Subcutaneous preadipocyte (primary cell): ENCODE measurements at places on chromosomes 1 and 21. TPM values are rescaled to one million over a fixed set of nuclear protein-coding genes. Genes with fewer than 3 reads are reported as not detected.

CR1 gene
- not detected in 2 replicates for total RNA-seq

AKR7A3 gene
- 0.73 and 1.4 TPM in 2 replicates for total RNA-seq

FMOD gene
- total RNA-seq = 0.59 and 3.3 TPM in 2 replicates

BSND gene
- not detected in 2 replicates for total RNA-seq

PLCH2 gene
- 0.20 TPM in 1 of 2 replicates, not detected in the other for total RNA-seq

IFI44L gene
- total RNA-seq = 13.6 and 15.2 TPM in 2 replicates

RGS16 gene
- total RNA-seq = 0.20 and 0.37 TPM in 2 replicates

FASLG gene
- total RNA-seq = not detected in 2 replicates

PRKAB2 gene
- 8.8 and 10.4 TPM in 2 replicates for total RNA-seq

TRABD2B gene
- total RNA-seq = under 0.01 and 0.20 TPM in 2 replicates

PTPN22 gene
- 0.37 and 0.59 TPM in 2 replicates for total RNA-seq

LCE1F gene
- total RNA-seq = not detected in 2 replicates

LINGO4 gene
- total RNA-seq = not detected in 2 replicates

BNIPL gene
- total RNA-seq = 0.37 and 0.39 TPM in 2 replicates

GJA5 gene
- under 0.01 and 0.37 TPM in 2 replicates for total RNA-seq

SPRR1B gene
- total RNA-seq = not detected in 2 replicates
